ENCODE measurements at places on chromosomes 4 and X.

DNA sequence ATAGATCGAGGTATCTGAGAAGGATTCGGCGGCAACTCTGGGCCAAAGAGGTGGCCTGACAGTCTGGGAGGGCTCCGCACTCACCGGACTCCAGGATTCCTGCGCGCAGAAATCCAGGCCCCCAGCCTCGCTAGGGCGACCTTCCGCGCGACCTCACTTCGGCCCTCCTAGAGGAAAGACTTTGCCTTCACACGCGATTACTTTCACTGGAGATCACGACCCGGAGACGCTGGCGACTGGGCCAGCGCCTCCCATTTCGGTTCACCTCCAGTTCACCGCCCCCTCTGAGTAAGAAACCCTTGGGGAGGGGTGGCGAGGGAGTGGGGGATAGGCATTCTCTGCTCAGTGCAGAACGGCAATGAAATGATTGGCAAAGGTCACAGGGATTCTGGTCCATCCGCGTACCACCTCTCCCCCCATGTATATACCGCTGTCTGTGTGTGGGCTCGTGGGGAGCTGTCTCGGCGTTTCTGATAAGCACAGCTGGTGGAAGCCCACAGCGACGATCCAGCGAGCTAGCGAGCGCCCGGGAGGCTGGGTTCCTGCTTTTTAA lies 2.5 kb downstream of the POU3F4 start:
- DNase-seq = no peak

- peak; percentile 94 for DNase-seq
Measured at GRCh38 chrX:47361538-47362511, 8.6 kb upstream of the ZNF157 start.

DNA sequence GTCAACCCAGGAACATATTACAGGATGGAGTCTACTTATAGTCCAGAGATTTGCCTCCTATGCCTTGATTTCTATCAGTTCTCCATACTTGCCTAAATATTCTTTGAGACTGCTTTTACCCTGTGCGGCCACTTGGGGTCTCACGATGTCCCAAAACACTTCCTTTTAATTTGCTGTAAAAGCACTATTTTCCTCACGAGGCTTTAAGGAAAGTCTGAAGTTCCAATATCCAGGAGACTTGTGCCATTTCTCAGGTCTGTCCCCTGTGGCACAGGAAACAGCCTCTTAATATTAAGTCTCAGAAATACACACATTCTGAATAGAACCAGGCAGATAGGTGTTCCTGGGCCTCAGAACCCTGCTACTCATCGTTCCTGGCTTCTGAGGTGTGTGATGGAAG lies 142.9 kb downstream of the TMEM164 start:
- DNase-seq = peak; percentile 47

DNA sequence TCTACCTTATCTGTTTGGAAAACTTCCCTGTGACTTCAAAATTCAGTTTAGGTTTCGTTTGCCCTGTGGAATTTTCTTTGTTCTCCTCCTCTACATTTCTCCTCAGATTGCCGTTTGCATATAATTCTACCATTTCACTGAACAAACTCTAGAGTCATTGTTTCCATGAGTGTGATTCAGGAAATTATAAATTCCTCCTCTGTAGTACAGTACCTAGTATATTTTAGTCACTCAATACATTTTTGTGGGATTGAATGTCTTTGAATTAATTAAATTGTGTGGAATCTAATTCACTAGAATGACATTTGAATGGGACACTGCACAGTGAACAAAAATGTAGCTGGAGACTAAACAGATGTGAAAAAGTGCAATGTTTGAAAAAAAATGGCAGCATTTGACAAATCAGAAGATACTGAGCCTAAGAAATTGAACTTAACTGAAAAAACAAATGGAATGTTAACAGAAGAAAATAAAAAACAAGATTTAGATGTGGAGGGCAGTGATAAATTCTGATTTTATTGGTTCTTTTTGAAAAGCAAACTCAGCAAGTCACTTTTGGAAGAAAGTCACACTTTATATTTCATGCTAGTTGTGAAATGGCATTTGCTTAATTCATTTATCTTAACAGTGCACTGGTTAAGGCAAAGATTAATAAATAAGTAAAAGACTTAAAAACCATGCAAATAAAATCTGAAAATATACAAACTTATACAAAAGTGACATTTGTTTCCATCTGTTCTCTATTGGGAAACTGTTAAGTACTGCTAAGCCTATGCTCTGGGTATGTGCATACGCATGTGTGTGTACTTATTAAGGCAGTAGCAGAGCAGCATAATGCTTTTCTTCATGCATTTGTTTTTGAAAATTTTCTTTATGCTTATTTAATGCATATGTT lies 512.3 kb downstream of the FAT4 start:
- DNase-seq = no peak

- no peak for DNase-seq
Measured at GRCh38 chrX:143853488-143853887, 30.4 kb upstream of the UBE2NL start.

DNA sequence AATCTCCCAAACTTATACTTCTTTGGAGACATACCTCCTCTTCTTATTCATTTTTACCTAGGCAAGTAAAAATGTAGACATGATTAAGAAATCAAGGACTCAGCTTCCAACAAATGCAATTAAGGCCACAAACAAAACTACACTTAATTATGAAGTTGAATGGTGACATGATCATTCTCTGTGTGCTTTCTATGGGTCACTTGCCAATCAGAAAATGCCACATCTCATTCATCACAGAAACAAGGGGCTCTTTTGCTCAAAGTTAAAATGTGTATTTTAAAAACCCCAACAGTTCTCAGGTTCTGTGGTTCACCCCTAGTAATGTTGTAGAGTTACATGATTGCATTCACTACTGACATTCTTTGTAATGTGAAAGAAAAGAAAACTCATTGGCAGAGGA lies 273.5 kb downstream of the DCHS2 start:
- DNase-seq = no peak

DNA sequence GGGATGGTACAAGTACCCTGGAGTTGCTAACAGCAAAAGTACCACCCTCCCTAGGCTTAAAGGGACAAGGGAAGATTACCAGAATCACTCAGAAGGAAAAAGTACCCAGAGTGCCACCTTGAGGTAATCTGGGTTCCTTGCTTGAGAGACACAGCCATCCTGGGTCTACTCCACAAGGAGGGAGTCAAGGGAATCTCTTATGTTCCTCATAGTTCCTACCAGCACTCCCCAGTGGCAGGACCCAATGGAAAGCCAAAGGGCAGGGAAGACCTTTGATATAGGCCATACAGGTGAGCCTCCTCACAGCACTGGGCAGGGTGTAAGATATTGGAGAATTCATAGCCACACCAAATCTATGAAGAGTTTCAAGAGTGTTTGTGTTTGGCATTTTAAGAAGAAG lies 5.7 kb downstream of the IL2 start:
- DNase-seq = no peak

- peak; percentile 7 for DNase-seq
Measured at GRCh38 chr4:171376724-171377123, 436.5 kb upstream of the GALNTL6 start.

DNA sequence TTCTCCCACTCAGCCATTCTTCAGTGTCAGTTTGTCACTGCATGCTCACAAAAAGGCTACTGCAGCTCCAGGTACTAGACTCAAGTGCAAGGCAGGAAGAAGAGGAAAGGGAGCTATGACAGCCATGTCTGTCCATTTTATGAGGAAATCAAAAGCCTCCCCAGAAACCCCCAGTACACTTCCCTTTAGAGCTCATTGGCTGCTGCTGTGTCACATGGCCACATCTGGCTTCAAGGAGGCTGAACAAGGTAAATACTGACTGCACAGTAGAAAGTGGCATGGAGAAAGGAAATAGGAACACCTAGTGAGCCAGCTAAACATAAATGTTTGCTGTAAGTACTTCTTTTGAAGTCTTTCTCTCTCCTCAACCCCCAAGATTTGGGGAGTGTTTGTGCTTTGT lies 67.2 kb upstream of the FRAS1 start:
- no peak for DNase-seq

- DNase-seq = peak; percentile 43
Measured at GRCh38 chr4:8747467-8748235, 124.0 kb downstream of the HMX1 start.

- DNase-seq = no peak
Measured at GRCh38 chr4:18815081-18815778, 793.7 kb upstream of the LCORL start.

- DNase-seq = peak; percentile 28
Measured at GRCh38 chrX:107662145-107662544, 33.8 kb downstream of the PRPS1 start.

DNA sequence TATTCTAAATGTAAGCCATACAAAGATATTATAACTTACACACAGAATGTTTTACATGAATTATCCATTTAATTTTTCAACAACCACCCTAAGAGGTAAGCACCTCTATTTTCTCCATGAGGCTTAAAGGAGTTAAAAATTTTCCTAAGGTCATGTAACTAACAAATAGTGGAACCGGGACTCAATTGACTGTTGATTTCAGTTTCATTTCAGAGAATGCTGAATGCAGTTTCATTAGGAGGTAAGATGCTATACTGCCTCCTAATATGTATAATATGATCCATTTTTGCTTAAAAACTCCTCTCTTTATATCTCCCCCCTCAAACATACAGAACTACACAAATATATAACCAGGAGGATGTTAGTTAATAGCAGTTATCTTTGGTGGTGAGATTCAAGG lies 29.1 kb downstream of the PHKA1 start:
- DNase-seq = no peak

GRCh38 chr4:173357939-173358338 lies 12.8 kb upstream of the SAP30 start:
- DNase-seq = no peak

GRCh38 chr4:2930758-2931511 lies 32.3 kb downstream of the NOP14 start:
- DNase-seq = no peak

DNA sequence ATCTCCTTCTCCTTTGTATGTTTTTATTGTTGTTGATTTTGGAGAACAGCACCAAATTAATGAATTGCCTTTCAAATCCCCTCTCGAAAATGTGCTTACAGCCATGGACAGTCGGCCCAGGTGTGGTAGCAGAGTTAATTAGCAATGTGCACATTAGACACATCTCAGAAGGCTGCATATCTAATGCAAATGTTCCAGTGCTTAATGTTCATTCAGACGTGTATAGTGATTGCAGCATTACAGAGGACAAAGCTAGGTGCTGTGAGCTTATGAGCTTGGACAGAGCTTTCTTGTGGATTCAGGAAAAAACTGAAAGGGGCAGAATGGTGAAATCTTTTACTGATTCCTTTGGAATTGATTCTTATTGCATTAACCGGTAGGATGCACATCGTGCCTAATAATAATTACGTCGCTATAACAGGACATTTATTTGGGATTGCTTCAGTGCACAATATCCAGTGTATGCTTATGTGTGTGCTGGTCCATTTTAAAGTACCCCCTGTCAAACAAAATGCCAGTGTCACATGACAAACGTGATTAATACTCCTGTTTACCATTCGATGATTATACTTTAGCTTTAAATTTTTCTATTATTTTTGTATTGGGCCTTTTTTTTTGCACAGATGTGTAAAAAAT lies 552.9 kb upstream of the EPHA5 start:
- peak; percentile 43 for DNase-seq

- no peak for DNase-seq
Measured at GRCh38 chr4:153523941-153524386, 57.8 kb downstream of the TMEM131L start.

- DNase-seq = peak; percentile 54
Measured at GRCh38 chrX:31036895-31037294, 34.9 kb downstream of the FTHL17 start.

DNA sequence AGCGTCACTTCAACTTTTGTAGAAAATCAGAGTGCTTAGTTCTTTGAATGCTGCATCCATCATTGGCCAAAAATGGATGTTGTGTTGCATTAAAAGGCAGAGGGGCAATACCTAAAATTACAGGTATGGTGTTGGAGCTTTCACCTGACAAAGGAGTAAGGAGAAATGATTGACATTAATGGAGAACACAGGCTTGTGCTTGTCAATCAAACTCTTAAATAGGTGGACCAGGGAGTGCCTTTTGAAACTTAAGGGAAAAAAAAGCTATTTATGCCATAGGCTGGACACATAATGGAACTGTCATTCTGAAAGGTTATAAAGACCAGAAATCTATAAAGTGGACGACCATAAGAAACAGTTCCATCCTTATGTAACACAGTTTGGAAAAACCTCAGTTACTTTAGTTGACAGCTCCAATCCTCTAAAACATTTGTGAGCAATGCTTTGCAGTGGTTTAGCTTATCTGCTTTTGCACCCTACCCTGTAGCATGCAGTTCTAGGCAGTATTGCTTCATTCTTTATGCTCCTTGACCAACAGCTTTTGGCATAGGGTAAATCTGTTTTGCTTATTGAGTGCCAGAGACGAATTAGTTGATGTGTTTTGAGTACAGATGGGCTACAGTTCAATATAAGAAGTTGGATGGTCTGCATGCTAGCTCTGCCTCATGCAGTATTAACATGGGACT lies 2.4 kb downstream of the HADH start:
- no peak for DNase-seq

All from brain (organoid and tissue), 16 donors.